Hematopoietic multipotent progenitor cell treated with erythropoietin and hydrocortisone succinate and interleukin-3 and kit ligand, for 8 days (in vitro differentiated cells): ENCODE measurements at places on chromosomes 11 and 22.

GRCh38 chr11:123187665-123188507 lies 7.2 kb downstream of the CLMP start:
- no peak for DNase-seq

GRCh38 chr22:48474881-48475280 lies 1352.8 kb downstream of the BRD1 start:
- no peak for DNase-seq

- no peak for DNase-seq
These were observed 6.1 kb downstream of the RTN4R start for GRCh38 chr22:20261848-20262581.

DNA sequence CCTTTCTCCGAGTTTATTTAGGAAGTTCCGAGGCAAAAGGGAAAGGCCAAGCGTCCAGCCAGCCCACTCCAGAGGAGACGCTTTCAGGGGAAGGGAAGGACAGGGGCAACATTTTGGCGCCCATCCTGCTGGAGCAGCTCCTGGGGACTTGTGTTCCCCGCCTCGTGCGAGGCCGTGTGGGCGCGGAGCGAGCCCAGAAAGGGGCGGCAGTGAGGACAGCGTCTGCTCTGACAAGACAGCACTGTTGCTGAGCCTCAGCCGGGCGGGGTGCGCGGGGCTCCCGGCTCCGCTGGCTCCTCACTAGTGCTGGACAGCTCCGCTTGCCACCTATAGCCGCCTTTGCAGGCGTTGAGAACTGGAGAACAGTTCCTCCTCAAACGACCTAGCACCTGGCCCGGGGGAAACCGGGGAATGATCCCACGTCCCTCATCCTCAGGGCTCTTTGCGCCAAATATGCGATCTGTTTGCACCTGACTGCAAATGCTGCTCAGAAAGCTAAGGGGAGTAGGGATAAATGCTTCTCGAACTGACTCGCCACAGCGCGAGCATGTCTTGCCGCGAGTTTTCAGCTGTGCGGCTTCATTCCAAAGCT lies 722 bp upstream of the GUCY1A2 start:
- DNase-seq: peak; percentile 9

DNA sequence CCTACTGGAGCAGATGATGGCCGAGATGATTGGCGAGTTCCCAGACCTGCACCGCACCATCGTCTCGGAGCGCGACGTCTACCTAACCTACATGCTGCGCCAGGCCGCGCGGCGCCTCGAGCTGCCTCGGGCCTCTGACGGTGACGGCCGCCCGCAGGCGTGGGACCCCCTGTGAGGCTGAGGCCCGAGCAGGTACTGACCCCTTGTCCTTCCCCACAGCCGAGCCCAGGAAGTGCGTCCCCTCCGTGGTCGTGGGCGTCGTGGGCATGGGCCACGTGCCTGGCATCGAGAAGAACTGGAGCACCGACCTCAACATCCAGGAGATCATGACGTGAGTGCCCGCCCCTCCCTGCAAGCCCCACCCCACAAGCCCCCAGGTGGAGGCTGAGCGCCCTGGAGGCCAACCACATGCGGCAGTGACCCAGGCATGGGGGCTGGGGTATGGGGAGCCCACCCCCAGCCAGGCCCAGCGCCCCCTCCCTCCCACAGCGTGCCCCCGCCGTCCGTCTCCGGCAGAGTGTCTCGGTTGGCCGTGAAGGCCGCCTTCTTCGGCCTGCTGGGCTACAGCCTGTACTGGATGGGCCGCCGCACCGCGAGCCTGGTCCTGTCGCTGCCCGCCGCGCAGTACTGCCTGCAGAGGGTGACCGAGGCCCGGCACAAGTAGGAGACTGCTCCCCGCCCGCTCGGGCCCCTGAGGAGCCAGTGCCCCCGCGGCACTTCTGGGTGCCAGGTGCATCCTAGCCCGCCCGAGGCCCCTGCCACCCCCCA lies 2.8 kb upstream of the SELENOO start:
- DNase-seq: no peak

DNA sequence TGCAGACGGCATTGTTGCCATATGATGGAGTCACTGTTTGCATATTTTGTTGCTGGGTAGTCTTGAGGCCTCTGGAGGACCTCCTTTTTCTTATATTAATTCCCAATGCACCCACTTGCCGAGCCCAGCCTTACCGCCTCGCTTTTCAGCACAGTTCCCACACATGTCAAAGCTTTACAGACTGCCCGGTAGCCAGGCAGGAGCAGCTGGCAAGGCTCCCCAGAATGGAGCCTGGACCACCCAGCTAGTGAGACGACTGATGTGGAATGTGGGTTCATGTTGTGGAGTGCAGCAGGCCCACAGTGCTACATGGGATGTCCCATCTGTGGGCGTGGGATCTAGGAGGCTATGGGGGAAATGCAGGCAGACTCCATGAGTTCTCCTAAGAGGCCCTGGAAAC lies 99.4 kb upstream of the MTMR2 start:
- DNase-seq: no peak

DNA sequence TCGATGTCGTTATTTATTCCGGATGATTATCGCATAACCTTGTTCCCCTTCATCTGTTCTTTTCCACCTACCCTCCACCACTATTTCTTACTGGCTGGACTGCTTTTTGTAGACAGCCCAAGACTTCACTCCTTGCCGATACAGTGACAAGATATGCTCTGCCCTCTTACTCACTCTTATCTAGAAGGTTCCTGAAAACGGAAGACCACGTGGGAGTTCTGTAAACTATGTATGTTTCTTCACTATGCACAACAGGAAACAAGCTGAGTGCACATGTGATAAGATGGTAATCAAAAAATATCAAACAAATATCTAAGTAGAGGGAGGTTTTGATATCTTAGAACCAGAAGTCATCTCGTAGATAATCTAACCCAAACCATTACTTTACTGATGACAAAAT lies 122.9 kb upstream of the ARHGAP20 start:
- DNase-seq: no peak
